NCI-H1436 treated with DMSO at 0.1 percent for 48 hours (cell line): ENCODE measurements at places on chromosomes 3 and 15.

- DNase-seq = no peak
Measured at GRCh38 chr3:13579063-13579462, 30.1 kb downstream of the FBLN2 start.

DNA sequence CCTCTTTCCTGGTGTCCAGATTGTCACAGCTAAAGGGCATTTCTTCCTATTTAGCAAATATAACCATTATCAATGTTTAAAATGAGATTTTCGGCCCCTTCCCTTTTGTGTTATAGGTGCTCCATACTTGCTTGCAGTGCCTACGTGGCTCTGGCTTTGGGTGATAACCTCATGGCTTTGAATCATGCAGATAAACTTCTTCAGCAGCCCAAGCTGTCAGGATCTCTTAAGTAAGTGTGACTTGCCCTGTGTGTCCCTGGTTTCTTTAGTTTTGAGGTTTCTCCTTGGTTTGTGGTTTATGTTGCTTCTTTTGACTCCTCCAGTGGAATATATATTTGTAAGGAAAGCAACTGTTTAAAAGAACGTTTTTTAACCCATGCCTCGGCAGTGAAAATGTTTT is 58.5 kb upstream of the TRIM71 start:
- no peak for DNase-seq

DNA sequence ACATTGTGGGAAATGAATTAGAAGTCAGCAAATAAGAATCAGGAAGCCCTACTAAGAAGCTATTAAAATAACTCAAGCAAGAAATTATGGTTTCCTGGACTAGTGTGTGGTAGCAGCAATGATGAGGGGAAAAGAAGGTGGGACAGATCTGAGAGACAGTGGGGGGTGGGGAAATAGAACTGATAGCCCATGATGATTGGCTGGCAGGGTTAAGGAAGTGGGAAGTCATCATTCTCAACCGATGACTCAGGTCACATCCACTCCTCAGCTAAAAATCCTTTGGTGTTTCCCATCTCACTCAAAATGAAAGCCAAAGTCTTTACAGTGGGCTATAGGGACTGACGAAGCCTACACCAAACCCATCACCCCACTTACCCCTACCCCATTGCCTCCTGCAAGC is 153.9 kb upstream of the ARHGEF26 start:
- DNase-seq = no peak

GRCh38 chr3:165463531-165463930 is 267.3 kb upstream of the SLITRK3 start:
- DNase-seq = no peak

DNA sequence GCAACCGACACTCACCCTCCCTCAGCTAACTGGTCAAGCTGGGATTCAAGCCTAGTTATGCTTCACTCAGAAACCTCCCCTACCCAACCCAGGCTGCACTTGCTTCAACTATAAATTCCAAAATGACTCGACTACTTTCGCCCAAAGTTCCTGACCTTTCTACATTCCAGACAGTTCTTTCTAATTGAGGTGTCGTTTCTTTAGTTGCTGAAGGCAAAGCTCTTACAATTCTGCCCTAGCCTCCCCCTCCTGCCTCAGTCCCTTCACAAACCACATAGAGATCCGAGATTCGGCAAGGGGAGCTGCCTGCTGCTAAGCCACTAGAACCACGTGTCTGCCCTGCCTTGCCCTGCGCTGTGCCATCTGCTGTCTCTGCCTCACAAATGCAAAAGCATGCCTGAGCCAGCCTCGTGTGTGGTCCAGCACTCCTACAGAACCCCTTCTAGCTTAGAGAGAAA is 74.7 kb upstream of the SH3GL3 start:
- no peak for DNase-seq

GRCh38 chr3:4467522-4467867 is 426 bp upstream of the SUMF1 start:
- DNase-seq = no peak

DNA sequence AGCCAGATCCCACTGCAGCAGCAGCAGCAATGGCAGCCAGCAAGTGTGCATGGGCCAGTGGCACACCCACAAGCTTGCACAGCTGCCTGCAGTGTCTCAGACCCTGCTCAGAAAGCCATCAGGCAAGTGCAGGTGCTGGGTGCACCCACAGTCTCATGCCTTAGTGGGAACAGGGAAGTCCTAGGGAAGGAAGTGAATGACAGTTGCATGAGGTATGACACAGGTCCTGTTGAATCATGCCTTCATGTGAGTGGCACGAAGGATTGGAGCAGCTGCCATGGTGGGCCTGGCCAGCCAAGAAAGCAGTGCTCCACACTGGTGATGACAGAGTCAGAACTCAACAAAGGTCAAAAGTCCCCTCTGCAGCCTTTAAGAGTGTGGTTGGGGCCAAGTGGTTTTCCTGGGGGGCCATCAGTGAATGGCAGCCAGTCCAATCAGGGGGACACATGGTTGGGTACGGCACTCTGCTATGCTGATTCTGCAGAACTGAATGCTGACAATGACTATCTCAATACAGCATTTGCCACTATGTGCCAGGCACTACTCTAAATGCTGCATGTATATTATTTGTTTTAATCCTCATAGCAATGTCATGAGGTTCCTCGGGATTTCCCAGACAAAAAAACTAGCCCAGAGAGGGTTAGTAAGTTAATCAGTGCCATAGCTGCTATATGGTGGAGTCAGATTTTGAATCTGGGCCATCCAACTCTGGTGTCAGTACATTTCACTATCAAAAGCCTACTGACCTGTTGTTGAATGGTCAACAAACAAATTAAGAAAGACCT is 94.3 kb downstream of the AQP9 start:
- DNase-seq = no peak

GRCh38 chr3:190116551-190117067 is 4.1 kb downstream of the P3H2 start:
- DNase-seq = no peak

- DNase-seq = no peak
Measured at GRCh38 chr15:60389261-60390077, 8.3 kb downstream of the ANXA2 start.

DNA sequence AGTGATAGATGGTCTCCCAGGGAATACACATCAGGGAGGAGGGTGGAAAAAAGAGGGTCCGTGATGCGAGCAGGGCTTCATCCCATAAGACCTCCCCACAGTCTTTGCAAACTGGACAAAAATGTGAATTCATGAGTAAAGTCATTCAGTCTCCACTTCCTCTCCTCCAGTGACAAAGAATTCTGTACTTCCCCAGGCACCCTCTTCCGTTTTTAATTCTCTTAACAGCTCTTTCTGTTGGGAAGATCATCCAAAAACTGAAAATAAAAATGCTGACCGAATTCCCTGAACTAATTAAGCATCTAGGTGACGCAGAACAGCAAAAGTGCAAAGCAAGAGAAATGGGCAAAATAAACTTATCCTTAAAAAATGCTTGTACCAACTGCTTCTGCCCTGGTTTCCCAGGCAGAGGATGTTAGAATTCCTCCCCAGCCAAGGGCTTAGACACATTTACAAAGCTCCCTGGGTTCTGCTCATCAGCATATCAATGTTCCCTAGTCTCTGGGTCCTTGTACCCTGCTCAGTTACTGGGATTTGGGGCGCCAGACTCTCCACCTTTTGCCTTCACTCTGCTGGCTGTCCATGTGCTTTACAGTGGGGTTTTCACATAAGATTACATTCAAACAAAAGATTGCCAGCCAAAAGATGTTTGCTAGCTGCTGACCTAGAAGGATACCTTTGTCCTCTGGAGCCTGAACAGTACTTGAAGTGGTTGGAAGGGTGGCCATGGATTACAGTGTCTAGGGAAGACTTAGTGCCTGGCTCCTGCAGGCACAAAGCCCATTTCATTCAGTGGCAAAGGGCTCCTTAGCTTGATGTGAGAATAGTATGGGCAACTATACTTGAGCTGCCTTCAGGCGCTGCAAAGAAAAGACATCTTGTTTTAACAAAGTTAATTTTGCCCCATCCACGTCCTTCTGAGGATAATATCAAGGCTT is 69.4 kb downstream of the ARNT2 start:
- no peak for DNase-seq
